Activated B cell treated with CpG ODN at 0.5 μM for 24 hours (primary cell): ENCODE measurements at places on chromosomes 12 and 14.

DNA sequence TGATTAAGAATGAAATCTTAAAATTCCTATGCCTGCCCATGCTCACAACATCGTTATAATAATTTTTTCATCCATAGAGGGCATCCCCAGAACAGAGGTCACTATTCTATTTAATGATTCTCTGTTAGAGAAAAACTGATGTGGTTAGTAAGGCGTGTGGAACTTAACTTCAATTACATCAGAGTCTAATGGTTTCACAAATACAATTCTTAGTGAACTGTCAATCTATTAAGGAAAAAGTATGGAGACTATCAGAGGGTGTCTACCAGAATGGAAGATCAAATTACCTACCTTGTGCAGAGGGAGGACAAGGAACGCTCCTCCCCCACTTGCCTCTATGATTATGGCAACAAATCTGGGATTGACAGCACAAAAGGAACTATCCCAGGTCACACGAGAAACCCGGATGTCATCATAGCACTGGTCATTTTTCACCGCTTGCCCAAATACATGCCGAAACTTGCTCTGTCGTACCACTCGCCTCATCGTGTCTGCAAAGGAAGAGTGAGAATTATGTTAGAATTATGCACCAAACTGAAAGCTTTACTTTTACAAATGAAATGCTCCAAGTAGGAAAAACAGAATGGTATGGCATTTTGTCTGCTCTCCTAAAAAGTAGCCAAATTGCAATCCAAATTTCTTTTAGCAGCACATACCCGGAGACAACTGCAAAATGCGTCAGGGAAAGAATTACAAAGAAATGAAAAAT lies 30.3 kb downstream of the CORO1C start:
- DNase-seq, result no peak

GRCh38 chr14:104771918-104772706 lies 19.2 kb downstream of the SIVA1 start:
- no peak for DNase-seq

DNA sequence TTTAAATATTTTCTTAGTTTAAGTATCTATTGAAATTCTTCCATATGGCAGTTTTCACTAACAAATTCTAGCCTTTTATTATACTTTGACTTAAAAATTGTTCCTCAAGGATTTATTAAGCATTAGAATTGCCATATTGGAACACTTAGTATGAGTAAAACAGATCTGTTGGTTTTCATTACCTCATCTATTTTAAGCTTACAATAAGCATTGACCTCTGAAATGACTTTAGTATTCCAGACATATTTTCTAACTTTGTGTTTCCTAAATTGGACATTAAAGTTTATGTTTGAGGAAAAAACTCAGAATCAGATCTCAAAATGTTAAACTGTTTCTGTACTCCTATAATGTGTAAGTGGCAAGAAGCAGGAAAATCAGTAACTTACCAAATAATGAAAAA lies 48.4 kb downstream of the CSRP2 start:
- no peak for DNase-seq

- DNase-seq, result no peak
Measured at GRCh38 chr12:33180918-33181317, 258.7 kb downstream of the SYT10 start.

DNA sequence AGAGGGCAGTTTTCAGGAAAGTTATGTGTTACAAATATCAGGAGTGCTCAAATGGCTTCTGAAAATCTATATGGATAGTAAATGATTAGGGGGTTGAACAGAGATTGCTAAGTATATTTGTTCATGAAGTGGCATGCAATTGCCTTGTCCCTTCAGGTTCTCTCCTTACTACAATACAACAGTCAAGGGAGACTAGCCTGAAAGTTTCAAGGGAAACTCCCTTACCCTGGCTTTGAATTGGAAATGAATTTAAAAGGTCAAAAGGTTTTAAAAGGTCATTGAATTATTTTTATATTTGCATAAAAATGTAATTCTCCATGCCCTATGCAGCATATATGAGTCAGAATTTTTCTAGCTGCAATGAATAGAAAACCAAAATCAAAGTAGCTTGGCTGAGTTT lies 253.1 kb upstream of the SYT1 start:
- no peak for DNase-seq

- DNase-seq, result no peak
Measured at GRCh38 chr14:82549306-82549990, 1015.8 kb upstream of the SEL1L start.

- no peak for DNase-seq
Measured at GRCh38 chr12:33587354-33587753, 147.7 kb upstream of the SYT10 start.

DNA sequence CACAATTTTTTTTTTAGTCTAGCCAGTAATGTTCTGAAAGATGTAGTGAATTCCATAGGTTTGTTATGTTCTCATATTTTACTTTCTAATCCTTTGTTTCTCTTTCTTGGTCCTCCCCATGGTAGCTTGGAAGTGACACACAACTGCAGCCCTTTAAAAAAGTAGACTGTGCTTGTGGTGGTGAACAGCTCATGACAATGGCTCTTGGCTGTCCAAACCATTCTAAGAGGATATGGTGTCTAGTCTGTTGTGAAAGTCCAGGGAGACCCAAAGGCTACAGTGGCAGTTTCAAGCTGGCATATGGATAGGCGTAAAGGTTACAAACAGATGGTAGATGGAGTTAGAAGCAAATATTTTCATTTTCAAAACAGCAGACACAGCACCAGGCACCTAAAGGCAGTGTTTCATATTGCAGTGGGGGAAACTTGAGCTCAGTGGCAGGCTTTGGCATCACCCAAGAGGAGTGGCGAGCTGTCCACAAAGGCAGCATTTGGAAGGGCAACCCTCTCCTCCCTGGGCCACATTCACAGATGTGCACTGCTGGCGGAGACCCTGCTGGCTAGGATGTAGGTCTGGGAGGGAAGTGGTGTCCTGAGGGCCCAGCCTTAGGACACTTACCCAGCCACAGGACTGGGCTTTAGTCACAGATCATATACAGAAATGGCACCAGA lies 102.1 kb downstream of the DYRK2 start:
- DNase-seq, result no peak

DNA sequence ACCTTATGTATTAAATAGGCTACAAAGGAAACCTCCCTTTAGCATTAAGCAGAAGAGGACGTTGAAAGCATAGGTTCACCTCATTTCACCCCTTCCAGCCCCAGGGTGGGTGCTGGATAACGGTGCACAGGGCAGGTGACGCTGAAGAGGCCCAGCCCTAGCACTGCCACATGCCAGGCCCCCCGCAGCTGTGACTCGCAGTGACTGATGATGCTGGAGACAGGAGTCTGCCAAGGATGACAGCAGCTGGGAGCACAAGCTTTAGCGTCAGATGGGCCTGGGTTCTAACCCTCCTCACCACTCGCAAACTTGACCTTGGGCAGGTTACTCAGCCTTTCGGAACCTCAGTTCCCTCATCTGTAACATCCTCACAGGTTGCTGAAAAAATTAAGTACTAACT lies 76.7 kb downstream of the TBK1 start:
- no peak for DNase-seq

GRCh38 chr12:132695431-132695830 lies 8.0 kb downstream of the PXMP2 start:
- no peak for DNase-seq

DNA sequence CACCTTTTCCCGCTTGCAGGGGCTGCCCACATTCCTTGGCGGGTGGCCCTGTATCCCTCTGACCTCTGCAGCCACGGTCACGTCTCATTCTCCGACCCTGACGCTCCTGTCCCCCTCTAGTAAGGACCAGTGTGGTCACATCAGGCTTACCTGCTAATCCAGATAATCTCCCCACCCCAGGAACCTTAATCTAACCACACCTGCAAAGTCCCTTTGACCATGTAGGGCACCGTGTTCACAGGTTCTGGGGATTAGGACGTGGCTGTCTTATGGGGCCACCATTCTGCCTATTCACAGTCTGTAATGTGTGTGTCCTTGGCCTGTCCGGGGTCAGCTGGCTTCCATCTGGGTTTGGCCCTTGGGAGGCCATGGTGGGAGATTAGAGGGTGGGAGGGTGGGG lies 368.9 kb downstream of the AACS start:
- DNase-seq, result no peak

GRCh38 chr14:51157012-51157411 lies 62.1 kb upstream of the TRIM9 start:
- DNase-seq, result no peak

- DNase-seq, result no peak
Measured at GRCh38 chr12:29281371-29282005, 99.5 kb downstream of the ERGIC2 start.

GRCh38 chr14:99314623-99315022 lies 42.6 kb upstream of the BCL11B start:
- no peak for DNase-seq

DNA sequence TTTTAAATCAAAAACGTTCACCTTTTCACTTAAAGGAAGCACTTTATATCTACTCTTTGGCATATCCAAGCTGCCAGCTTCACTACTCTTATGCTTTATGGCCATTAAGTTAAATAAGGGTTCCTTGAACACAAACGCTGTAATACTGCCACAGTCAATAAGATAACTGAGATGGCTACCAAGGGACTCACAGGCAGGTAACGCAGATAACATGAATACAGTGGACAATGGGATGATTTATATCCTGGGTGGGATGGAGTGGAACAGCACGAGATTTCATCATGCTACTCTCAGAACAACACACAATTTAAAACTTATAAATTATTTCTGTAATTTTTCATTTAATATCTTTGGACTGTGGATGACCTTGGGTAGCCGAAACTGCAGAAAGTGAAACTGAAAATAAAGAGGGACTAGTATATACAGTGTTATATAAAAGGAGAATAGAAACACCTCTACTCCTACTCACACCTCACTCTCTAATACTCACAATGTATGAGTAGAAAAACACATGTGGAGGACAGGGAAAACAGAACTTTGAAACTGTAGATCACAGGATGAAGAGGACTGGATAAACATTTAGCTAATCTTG lies 367.3 kb downstream of the C12orf50 start:
- no peak for DNase-seq

- DNase-seq, result no peak
Measured at GRCh38 chr14:23569443-23570151, 2.0 kb upstream of the AP1G2 start.

GRCh38 chr14:32667287-32667686 lies 271.4 kb upstream of the NPAS3 start:
- no peak for DNase-seq

- no peak for DNase-seq
Measured at GRCh38 chr12:106897981-106898901, 57.5 kb upstream of the TMEM263 start.

DNA sequence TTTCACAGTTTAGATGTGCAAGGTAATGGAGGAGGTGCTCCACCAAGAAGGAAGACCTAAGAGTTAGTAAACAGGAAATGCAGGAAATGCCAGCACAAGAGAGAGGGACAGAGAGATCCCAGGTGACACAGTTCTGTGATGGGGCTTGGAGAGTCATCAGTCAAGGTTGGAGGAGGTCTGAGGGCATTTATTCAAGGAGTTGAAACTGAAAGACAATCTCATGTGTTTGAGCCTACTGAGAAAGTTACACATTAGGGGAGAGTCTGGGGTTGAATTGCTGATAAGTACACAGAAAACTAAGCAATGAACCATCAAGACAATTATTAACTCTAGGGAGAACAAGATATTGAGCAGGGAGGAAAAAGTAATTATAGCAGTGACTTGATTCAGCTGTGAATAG lies 138.5 kb downstream of the ANO6 start:
- DNase-seq, result no peak

DNA sequence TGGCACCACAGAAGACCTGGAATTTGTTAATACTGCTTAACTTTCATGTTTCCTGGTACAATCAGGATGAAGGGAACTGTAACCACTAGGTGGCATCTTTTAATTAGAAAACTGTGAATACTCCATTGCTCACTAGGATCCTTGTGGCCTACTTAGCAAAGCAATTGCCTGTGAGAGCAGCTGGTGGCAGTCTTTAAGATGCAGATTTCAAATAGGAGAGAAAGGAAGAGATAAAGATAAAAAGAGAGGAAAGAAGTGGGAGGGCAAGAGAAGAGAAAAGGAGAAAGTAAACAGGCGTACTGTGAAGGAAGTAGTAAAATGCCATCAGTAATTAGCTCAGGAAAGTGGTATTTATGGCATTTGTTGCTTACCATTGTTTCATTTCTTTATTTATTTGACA lies 114.5 kb downstream of the RAD51B start:
- no peak for DNase-seq

DNA sequence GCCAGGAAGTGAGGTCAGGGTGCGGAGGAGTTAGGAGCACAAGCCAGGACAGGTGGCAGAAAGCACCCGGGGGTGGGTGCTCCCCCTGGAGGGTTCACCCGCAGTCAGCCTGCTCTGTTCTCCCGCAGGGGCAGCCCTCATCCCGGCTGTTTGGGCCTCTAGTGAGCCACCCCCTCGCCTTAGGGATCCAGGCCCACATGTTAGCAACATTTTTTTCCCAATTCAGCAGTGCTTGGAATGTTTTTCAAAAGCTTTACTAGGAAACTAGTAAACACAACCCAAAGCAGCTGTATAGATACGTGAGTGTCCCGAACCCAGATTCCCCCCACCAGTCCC lies 28.5 kb upstream of the NXPH4 start:
- no peak for DNase-seq

DNA sequence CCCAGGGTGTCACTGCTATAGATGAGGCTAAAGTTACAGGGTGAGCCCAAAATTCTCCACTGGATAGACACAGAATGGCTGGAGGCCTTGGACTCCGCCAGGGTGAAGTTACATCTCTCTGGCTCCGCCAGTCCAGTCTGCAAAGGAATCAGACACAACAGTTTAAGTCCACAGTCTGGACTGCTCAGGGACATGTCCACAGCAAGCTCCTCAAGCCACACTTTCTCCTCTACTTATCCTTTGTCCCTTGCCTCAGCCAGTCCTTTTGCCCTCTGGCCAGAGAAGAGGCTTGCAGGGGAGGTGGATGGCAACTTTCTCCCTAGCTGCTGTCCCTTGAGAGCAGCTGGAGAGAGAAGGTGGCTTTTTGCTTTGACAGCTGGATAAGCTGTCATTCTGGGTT lies 28.0 kb downstream of the PTPRB start:
- DNase-seq, result no peak

DNA sequence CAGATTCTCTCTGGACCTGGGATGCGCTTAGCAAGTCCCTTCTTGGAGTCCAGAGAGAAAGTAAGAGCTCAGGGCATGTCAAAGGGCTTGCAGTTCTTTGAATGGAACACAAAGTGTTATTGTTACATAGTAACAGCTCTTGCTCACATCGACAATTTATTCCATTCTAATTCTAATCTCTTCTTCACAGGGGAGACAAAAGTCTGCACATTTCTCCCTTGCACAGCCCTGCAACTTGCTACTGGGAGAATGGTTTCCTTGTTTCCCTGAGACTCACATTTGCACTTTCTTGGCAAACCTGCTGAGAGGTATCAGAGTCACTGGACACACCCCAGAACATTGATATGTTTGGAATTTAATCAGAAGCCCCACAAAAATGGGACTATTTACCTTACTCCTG lies 209.9 kb upstream of the IGF1 start:
- no peak for DNase-seq
